ENCODE measurements at places on chromosomes 7 and 10.
A peak's percentile ranks its signal among the peaks of the same experiment; 100 is the strongest.

GRCh38 chr7:51366930-51367613, 50.5 kb upstream of the COBL start:
- ATAC-seq, result peak; percentile 47

DNA sequence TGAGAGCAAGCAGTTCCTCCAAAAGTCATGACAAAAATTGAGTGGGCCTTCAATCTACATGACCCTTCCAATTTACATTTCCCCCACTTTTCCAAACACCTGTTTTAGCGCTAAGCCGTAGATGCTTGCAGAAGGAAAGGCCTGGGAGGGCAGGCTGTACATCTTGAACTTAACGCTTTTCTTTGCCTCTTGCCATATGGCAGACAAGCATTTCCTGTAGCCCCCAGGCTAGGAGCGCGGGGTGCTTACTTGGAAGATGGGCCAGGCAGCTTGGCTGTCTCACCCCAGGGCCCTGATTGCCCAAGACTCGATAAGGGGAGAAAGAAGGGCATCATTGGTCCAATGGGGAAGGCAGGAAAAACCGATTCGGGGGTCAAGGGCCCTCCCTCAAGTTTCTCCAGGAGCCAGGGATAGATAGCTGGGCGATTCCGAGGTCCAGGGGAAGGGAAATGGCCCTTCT, 1.8 kb downstream of the HOXA10 start:
- no peak for ATAC-seq

DNA sequence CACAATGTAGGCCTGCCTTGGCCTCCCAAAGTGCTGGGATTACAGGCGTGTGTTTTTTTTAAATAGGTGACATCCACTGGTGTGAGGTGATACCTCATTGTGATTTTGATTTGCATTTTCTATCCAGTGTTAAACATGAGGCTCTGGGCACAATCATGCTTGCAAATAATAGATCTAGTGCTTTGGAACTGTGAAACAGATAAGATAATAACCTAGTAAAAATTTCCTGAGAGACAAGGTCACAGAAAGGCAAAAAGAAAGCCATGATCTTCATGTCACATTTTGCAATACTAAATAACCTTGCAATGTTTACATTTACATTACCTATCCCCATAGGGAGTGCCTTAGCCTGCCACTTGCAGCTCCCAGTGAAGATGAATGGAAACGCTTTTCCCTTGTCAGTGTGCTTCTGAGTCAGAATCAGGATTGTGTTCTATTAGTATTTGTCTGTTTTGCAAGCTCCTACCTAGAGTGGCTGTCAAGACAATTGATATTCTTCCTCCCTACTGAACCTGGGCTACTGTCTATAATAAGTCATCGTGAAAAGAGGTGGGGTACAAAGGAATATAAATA, 256.5 kb downstream of the PHTF2 start:
- no peak for ATAC-seq

DNA sequence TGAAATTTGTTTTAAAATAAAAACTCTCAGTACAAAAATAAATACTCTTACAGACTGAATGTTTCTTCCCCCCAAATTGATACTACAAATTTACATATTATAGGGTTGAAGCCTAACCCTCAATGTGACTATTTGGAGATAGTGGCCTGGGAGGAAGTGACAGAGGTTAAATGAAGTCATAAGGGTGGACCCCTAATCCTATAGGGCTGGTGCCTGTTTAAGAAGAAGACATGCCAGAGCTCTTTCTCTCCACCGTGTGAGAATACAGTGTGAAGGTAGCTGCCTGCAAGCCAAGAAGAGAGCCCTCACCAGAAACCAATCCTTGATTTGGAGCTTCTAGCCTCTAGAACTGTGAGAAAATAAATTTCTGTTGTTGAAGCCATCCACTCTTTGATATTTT, 67.6 kb downstream of the MCU start:
- ATAC-seq, result no peak

GRCh38 chr10:71582019-71582418, 137.6 kb downstream of the C10orf105 start:
- ATAC-seq, result no peak

GRCh38 chr7:73701357-73701995, 18.0 kb downstream of the STX1A start:
- no peak for ATAC-seq

DNA sequence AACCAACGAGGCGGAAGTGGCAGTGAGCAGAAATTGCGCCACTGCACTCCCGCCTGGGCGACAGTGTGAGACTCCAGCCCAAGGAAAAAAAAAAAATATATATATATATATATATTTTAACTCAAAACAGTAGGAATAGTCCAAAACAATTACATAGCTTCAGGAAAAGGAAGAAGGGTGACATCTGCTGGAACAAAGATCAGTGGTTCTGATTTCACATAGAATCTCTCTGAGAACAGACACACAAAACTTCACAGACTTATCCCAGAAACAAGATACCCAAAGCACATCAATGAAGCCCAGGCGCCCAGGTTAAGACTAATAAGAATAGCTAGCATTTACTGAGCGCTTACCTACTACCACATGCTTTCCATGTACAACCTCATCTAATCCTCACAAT, 45.0 kb downstream of the DNMBP start:
- no peak for ATAC-seq

- ATAC-seq, result no peak
These were observed 315.3 kb downstream of the CXCL12 start for GRCh38 chr10:44069573-44069972.

DNA sequence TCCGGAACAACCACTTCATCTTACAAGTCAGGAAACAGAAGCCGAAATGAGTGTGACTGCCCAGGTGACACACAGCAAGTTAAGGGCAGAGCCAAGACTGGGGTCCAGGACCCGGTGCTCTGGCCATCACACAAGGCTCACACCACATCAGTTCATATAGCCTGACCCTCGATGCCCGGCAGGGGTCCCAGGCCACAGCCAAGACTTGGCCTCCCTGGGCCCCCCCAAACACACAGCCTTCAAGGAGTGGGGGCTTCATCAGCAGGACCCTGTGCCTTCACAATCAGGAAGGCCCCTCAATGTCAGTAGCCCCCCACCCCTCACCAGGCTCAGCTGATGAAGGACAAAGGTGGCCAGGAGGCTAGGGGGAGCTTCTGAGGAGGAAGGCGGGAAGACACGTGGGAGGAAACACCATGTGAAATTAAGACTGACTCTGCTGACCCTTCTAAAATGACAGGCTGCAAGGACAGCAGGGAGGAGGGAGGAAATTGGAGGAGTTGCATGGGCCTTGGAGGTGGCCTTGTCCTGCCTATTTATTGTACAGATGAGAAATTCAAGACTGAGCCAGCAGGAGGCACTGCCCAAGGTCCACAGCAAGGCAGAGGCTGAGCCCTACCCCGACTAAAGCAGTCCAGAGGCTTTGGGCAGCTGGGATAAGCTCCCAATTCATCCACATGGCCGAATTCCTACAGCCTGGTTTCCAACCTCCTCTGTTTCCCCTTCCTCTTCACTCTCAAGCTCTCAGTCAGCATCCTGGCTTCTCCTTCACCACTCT, 216.1 kb upstream of the ZMIZ1 start:
- ATAC-seq, result no peak

- ATAC-seq, result no peak
These were observed 482.9 kb downstream of the POM121L12 start for GRCh38 chr7:53518319-53518718.

DNA sequence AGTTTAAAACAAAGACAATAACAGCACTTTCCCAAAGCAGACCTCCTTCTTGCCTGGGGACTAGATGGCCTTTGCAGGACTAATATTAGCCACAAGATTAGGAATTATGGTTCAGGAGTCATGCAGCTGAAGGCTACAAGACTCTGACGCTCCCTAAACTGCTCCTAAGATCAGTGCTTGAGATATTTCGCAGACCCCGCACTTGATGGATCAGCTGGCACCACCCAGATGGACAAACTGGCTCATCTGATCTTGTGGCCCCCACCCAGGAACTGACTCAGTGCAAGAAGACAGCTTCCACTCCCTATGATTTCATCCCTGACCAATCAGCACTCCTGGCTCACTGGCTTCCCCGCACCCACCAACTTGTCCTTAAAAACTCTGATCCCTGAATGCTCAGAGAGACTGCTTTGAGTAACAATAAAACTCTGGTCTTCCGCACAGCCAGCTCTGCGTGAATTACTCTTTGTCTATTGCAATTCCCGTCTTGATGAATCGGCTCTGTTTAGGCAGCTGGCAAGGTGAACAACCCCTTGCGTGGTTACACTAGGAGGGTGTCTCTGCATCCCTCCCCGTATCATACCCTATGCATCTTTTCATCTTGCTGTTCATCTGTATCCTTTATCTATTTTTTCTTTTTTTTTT, 26.9 kb upstream of the NRBF2 start:
- no peak for ATAC-seq

DNA sequence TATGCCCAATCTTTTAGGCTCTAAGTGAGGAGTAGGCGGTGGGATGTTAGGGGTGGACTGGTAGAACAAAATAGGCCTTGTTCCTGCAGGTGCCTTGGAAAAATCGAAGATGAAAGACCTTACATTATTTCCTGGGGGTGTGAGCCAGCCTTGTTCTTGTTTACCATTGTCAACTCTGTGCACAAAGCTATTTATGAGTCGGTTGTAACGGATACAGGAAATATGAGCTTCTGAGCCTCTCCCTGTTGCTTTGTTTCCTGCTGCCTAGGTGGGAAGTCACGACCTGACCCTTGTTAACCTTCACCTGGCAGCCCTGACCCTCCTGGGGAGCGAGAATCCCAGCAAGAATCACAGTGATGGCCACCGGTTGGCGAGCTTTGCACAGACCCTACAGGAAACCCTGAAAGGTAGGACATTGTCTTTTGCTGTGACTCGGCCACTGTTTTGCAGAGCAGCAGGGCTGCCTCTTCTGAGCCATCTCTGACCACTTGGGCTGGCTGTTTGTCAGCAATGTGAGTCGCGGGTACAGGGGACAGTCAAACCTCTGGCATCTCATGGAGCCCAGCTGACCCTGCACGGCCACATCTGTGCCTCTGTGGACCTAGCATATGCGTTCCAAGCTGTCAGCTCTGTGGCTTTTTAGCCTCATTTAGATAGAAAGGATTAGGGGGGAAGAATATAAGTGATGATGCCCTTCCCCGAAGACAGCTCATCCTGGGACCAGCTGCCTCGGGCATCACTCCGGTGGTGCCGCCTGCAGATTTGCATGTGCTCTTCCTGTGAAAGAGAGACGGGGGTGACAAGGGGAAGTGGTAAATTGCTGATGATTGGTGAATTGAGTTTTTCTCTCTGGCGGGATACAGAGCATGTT, 102.1 kb upstream of the ANLN start:
- ATAC-seq, result peak; percentile 71

DNA sequence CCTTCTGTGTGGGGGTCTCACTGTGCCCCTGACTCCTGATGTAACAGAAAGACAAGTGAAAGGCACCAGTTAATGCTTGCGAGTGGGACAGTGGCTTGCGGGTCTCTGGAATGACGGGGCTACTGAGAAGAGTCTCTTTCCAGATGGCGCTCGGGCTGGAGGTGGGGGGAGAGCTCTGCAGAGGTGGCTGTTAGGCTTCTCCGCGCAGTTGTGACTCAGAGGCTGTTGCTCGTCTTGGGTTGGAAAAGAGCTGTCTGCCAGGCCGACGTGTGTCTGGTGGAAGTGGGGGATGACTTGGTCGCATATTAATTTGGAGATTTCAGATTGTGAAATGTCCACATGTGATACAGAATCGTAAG, 27.9 kb upstream of the SH2B2 start:
- ATAC-seq, result no peak

DNA sequence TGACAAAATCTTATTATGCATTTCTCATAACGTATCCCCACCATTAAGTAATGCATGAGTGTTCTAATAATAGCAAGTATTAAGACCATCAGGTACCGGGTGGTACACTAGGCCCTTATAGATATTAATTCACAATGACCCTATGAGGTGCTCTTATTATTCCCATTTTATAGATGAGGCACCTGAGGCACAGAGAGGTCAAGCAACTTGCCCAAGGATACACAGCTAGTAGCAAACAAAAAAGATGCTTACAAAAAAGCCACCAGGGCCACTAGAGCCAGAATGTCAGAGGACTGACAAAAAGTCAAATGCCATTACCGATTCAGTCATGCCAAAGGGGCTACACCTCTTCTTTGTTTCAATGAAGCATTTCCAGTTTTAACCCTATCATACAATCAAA, 5.9 kb downstream of the RSU1 start:
- no peak for ATAC-seq

- ATAC-seq, result no peak
These were observed 80.1 kb upstream of the LRRC17 start for GRCh38 chr7:102832674-102833073.

DNA sequence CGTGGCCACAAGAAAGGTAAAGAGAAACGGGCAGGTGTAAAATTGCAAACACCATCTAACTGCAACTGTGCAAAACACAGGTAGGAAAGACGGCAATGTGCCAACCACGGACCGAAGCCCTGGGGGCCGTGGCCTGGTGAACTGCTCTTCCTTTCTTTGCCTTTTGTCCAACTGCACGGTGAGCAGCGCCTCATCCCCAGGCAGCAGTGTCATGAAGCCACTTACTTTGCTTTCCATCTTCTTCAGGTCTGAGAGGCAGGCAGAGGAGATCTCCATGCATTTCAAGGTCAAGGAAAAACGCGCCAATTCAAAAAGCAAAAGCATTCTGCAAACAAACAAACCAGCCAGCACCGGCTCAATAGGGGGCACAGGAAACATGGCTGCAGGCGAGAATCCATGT, 12.9 kb downstream of the CFAP46 start:
- ATAC-seq, result no peak

DNA sequence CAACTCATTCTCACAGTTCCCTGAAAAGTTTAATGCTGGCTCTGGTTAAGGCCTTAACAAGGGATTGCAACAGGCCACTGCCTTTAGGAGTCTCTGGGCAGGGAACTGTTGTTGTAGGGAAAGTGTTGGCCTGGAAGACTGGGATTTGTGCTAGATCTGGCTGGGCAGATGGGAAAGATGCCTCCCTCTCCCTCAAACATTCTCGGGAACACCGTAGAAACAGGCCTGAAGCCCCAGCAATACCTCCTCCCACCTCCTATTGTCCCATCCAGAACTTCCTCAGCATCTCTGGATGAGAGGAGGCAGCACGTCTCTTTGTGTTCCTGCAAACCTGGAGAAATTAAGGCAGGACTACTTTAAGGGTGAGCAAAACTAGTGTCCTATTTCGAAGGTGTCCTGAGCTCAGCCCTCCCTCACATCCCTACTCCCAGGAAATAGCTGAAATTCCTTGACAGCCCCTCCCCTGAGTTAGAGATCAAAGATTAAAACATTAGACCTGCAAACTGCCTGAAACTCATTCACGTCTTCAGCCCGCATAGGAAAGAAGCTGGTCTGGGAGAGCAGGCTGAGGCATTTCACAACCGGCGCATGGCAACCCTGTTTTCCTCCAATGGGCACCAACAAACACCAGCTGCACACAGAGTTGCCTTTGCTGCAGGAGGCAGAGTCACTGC, 10.9 kb upstream of the MAP3K8 start:
- peak; percentile 40 for ATAC-seq

GRCh38 chr7:26912933-26913536, 48.6 kb upstream of the SKAP2 start:
- no peak for ATAC-seq

DNA sequence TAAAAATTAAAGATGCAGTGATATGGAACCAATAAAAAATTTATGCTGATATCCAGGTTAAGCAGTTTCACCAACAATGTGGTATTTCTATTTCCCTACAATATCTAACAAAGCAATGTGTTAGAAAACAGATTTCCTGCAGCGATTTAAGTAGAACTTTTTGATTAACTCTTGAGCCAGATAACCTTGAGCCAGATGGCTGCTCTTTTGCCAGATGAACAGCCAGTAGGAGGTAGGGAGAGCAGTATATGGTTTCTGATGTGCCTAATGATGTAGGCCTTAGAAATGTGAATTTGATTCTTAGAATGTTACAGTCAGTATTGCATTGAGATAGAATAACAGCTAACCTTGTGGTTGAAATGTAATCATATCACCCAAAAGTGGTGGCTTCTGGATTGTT, 31.1 kb downstream of the STAMBPL1 start:
- ATAC-seq, result no peak

Measured in stimulated activated memory B cell treated with anti-CD40 and anti-IgM and Interleukin-4, amounts not matched to agents 10 μg/mL and 1 μg/mL and 100 μg/mL, for 72 hours (primary cell).